ENCODE measurements at places on chromosomes 7 and 10.

- peak; percentile 55 for DNase-seq
Measured at GRCh38 chr7:44240983-44241510, 40.3 kb downstream of the YKT6 start.

DNA sequence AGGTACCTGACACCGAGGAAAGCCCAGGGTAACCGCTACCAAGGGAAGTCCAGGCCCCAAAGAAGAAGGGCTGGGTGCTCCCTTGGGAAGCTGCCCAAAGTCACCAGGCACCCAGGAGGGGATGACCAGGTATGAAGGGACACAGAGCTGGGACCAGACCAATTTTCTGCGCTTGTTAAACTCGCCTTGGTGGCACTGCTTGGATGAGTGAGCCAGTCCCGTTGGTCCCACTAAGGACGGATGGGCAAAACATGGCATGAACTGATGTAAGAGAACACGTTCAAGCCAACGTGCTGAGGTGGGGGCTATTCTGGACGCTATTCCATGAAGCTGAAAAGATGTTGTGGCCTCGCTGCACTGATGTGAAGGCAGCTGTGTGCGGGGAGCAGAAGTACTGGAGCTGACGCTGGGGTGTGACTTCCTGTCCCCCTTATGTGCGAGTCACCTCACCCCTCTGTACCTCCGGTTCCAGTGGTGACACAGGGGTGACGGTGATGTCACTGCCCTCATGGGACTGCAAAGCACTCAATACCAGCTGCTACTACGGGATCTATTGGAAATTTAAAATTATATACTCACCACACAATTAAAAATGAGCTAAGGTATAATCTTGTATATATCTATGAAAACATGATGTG is 73.6 kb downstream of the COBL start:
- DNase-seq = no peak

DNA sequence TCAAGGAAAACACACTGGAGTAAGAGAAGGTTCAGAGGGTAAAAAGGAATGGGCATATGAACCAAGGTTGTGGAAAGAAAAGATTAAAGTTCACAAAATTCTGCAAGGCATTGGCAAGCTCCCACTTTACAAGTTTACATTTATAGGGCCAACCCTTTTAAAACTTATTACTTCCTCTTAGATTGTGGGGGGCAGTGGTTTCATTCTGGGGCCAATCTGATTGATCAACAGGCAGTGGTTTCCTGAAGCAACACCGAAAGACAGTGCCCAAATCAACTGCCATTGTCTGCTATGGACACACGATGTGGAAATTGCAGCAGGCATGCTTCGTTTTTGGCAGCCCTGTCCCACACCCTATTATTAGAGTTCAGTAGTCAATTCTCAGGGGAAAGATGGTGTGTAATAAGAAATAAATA is 154.0 kb downstream of the SGMS1 start:
- no peak for DNase-seq

DNA sequence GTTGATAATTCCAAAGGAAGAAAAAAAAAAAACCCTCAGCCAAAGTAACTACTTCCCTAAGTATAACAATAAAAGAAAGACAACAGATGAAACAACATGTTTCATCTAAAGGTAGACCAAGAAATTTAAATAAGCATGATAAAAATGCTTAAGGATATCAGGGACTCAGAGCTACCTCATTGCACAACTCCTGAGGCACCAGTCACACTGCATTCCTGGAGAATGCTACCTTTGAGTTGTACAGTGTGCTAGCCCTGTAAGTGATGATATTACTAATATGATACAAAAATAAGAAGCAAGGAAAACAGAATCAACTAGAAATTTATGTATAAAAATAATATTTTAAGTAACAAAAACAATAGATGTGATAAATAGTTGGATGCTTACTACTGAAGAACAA is 29.5 kb upstream of the C7orf33 start:
- DNase-seq = no peak

- DNase-seq = no peak
Measured at GRCh38 chr10:87608756-87609155, 50.9 kb upstream of the PAPSS2 start.

- no peak for DNase-seq
Measured at GRCh38 chr10:8581521-8582225, 527.2 kb downstream of the GATA3 start.

DNA sequence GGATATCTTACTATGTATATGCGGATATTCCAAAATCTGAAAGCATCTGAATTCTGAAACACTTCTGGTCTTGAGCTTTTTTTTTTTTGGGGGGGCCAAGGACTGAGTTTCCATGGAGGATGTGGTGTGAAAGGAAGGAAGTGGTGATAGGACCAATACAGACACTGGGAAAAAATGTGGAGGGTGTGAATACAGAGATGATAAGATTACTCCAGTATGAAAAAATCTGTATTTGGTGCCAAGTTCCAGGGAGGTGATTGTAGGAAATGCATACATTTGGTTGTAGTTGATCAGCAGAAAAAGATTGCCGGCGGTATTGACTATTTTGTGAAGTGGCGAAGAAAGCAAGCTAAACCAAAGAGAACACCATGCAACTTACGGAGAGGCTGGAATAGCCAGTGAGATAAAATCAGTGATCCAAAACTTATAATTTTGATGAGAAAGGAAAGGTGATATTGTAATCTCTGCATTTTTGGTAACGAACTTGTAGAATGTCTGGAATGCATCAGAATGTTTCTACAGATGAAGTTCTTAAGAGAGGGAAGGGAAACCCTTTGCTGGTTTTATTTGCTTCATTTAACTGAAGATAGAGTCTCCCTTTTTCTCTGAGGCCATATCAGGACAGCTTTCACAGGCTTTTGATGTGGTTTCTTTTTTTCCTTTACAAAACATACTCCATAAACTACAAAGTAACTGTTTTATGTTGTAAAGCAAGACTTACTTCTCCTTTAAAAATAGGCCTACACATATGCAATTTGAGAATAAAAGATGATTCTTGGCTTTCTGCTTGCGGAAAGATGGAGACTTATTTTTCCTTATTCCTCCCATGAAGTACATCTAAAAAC is 6.0 kb downstream of the WDR37 start:
- no peak for DNase-seq

DNA sequence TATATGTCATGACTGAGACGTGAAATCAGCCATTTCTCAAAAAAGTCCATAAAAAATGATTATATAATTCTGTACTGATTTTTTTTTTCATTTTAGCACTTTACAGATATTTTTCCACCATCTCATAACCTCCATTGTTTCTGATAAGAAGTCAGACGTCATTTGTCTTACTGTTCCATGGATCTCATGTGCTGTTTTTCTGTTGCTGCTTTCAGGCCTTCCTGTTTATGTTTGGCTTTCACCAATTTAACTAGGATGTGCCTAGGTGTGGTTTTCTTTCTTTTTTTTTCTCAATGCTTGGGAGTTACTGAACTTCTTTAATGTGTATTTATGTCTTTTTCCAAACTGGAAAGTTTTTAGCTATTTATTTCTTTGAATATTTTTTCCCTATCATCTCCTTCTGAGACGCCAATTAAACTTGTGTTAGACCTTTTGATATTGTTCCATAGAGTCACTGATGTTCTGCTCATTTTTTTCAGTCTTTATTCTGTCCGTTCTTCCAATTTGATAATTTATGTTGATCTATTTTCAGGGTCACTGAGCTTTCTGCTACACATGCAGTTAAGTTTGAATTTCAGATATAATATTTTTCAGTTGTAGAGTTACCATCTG is 43.3 kb downstream of the TAF3 start:
- no peak for DNase-seq

DNA sequence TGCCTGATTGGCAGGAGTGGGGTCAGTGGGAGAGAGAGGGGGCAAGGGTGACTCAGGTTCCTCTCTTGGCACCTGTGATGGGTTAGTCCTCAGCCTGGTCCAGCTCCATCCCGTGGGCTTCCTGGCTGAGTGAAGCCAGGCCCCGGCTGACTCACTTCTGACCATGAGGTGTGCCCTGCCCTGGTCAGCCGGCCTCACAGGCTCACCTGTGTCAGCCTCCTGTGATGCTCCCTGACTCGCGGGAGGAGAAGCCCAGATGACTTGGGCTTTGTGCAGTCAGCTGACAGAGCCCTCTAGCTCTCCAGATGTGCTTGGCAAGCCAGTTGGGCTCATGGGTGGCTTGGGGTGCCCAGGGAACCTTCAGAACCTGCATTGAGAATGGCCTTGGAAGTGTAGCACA is 16.0 kb upstream of the PPIF start:
- DNase-seq = no peak

GRCh38 chr10:124961248-124961570 is 19.3 kb downstream of the ZRANB1 start:
- DNase-seq = no peak

DNA sequence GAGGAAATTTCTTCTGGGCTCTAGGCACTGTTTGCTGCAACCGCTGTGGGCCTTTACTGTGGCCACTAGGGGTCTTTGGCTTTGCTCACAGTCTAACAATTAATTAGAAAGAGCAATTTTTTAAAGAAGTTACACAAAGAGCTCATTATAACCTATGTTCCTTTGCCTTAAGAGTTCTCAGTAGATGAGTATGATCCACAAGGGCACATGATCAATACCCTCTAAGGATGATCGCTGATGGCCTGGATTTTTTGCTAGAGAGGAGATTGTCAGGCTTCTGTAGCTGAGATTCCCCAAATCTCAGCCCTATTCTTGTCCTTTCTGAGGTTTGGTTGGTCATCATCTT is 80.8 kb upstream of the RHOBTB1 start:
- no peak for DNase-seq

- DNase-seq = no peak
Measured at GRCh38 chr7:2440608-2441245, 35.5 kb downstream of the GRIFIN start.

DNA sequence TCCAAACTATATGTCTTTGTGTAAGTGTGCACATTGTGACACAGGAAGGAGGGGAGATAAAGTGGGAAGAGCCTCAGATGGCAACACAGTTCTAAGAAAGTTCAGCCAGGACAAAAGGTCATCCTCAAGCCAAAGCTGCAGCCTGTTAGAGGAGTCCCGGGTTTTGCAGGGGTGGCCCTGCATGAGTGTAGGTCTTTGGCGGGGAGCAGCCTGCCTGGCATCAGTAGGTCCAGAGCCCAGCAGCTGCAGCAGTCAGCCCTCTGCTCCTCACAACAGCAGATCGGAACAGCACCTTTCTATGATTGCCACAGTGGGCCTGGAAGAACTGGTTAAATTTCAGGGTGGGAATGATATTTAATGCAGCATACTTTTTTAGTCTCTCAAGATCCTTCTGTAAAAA is 13.5 kb upstream of the VDAC2 start:
- no peak for DNase-seq

DNA sequence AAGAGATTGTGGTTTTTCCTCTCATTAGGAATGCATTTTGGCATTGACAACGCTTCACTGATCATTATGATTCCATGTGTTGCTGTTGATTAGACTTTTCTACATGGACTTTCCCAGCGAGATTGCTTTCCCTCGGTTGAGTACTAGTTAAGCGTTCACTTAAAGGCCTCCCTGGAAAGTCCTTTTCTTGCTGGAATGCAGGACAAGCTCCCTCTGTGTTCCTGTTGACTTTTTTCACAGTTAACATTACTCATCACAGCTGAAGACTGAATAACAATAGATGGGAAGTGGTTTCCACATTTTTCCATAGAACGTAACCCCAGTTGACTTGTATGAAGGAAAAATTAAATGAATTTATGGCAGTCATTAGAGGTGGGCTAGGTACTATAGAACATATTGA is 2.6 kb upstream of the CAV1 start:
- no peak for DNase-seq

DNA sequence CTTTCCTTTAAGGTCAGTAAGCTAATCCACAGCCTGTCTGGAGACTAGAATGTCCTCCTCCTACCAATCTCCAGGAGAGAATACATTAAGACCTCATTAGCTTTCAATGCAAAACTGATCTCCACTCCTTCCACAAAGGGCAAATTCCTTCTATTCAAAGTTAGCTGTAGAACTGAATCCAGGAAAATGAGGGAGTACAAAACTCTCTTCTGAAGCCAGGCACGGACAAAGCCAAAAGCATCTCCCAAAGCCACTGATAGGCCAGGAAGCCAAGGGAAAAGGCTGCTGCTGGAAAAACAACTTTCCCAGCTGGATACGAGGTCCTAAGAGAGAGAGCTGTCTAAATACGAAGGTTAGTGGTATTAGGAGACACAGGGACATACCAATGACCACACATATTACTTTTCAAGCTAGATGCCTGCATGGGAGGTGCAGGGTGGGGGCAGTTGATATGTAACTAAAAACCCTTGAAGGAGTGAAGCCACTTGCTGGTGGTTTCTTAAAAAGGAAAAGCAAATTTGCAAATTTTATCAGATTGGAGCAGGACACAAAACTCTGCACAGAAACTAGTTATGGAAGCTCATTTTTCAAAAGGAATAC is 43.6 kb downstream of the MKX start:
- DNase-seq = no peak

DNA sequence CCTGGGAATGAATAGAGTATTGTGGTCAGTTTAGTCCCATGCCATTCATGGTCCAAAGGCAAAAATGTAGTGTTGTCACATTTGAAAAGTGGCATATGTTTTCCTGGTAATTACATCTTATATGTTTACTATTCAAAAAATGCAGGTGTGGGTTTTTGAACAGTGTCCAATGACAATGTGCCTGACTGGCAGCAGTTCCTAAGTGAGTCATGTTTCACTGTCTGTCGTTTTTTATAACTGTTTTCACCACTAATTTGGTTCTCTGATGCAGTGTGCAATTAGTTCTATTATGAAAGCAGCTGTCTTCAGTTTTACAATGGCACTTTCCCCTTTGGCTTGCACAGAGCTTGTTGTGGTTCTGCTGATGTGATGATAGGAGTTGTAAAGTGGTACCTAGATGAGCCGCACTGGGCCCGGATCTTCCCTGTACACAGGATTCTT is 162.3 kb downstream of the SEM1 start:
- no peak for DNase-seq

GRCh38 chr7:151665368-151665767 is 145.7 kb upstream of the RHEB start:
- DNase-seq = no peak

- DNase-seq = no peak
Measured at GRCh38 chr7:158617737-158618128, 30.1 kb upstream of the PTPRN2 start.

- DNase-seq = no peak
Measured at GRCh38 chr10:43479275-43479674, 42.4 kb downstream of the ZNF487 start.

GRCh38 chr10:88892222-88892967 is 12.3 kb downstream of the STAMBPL1 start:
- no peak for DNase-seq

GRCh38 chr10:15084502-15084922 is 4.1 kb downstream of the ACBD7 start:
- DNase-seq = no peak

GRCh38 chr10:1179346-1180070 is 123.3 kb downstream of the WDR37 start:
- no peak for DNase-seq

DNA sequence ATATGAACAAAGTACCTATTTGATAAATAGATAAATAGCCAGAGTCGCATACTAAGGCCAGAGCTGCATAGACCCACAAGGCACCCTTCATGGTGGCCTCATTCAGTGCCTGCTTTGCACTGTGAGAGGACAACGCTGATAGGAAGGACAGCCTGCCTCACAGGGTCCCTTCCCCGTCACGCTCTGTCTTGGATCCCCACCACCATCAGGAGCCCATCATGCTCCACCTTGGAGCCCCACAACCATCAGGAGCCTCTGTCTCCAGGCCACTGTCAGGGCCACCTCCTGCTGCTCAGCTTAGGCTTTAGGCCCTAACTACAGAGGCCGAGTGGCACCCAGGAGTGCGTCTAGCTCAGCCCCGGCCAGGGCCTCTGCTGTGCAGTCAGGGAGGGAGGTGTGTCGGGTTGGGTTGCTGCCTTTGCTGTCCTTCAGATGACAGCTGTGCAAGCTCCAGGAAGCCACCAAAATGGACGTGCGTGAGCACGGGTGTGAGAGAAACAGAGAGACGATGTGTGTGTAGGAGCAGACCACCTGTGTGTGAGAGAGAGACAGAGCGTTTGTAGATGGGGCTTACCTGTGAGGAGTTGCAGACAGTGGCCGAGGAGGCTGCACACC is 516.9 kb downstream of the GLRX3 start:
- no peak for DNase-seq

Data from stimulated activated CD4-positive, alpha-beta T cell treated with anti-CD3 and anti-CD28 coated beads, Interleukin-12 subunit alpha, Interleukin-12 subunit beta, amount 100 ng/mL, for 24 hours (primary cell).